ENCODE measurements at places on chromosomes 11 and 22. TPM values are rescaled to one million over a fixed set of nuclear protein-coding genes. Genes with fewer than 3 reads are reported as not detected.

NOX4 gene
- total RNA-seq = 28.4 TPM

AIFM3 gene
- total RNA-seq = 0.36 TPM

MRGPRE gene
- total RNA-seq = not detected

TSSK2 gene
- total RNA-seq = not detected

CSNK1E gene
- total RNA-seq = 138 TPM

DDTL gene
- total RNA-seq = 0.61 TPM

UPK3A gene
- not detected for total RNA-seq

ASPHD2 gene
- total RNA-seq = 3.3 TPM

SHANK3 gene
- total RNA-seq = 0.85 TPM

ISX gene
- total RNA-seq = not detected

MYOD1 gene
- total RNA-seq = not detected

TECTA gene
- total RNA-seq = 0.32 TPM

EMID1 gene
- total RNA-seq = 6.8 TPM

GAL gene
- total RNA-seq = not detected

NUMA1 gene
- total RNA-seq = 247 TPM

OR51B4 gene
- not detected for total RNA-seq

SPON1 gene
- total RNA-seq = 2.2 TPM

OLFML1 gene
- total RNA-seq = 53.5 TPM

CAPN1 gene
- 174 TPM for total RNA-seq

OR51I1 gene
- not detected for total RNA-seq

TRPM5 gene
- not detected for total RNA-seq

SCGB1D2 gene
- not detected for total RNA-seq

C11orf87 gene
- total RNA-seq = not detected

OR52E8 gene
- not detected for total RNA-seq

KIAA0930 gene
- total RNA-seq = 93.7 TPM

TEX12 gene
- 0.32 TPM for total RNA-seq

FAM76B gene
- 19.1 TPM for total RNA-seq

MTFP1 gene
- 5.0 TPM for total RNA-seq

TRIOBP gene
- 103 TPM for total RNA-seq

OR8J3 gene
- not detected for total RNA-seq

OR52I2 gene
- total RNA-seq = not detected

NEFH gene
- total RNA-seq = 0.12 TPM

LARGE1 gene
- total RNA-seq = 9.0 TPM

CYTH4 gene
- not detected for total RNA-seq

PATE2 gene
- total RNA-seq = not detected

CARNS1 gene
- total RNA-seq = 0.16 TPM

MOB2 gene
- 21.7 TPM for total RNA-seq
